ENCODE measurements at places on chromosomes 11 and 22.

DNA sequence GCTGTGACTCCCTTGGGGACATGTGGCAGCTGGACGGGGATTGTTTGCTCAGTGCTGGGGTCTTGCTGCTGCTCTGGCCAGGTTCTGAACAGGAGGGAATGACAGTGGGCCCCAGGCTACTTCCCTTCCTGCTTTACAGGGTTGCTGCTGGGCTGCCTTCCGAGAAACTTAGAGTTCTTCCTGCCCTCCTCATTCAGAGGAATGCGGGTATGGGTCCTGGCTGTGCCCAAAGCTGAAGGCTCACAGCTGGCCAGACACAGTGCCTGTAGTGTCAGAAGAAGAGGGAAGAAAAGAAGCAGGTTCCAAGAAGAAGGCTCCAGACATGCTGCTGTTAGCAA is 108.3 kb upstream of the PARVA start:
- DNase-seq = no peak

DNA sequence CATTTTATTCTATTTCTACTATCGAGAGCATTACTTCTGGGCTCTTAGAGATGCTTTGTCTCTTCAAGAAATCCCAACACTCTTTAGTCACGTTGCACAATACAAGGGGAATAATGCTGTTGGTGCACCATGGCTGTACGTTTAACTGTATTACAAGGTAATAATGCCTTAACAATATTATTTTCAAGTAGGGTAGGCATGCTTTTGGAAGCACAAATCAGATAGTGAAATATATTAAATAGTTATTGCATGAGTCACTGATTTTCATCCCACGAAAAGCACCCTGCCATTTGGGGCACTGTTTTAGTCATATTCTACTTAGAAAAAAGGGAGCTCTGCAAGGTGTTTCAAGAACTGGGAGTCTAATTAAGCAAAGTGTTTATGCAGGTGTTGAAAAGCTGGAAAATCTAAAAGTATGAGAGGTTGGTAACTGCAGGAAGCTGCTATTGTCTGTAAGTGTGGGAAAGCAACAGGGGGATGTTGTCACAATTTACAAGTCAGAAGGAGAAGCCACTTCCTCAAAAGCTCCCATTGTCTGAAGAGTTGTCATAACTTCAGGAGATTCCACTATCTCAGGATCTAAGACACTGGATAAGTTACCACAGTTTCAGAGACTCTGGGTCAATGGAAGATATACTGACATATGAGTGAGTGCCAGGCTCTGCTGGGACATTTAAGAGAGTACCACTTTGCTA is 218.2 kb downstream of the JRKL start:
- DNase-seq = no peak

DNA sequence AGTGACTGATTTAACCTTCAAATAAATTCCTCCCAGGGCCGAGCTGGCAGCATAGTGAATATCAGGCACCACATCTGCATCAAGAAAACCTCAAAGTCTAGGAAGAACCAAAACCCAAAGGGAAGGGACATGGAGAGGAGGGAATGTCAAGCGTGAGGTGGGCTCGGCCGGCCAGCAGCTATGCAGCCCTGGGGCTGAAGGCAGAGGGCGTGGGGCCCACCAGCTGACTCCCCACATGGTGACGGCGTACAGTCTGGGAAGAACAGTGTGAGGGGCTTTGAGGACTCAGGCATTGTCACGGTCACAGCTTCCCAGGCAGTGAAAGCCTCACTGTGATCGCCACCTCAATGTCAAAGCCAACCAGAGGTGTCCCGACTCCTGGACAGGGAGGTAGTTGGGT is 412.5 kb downstream of the SHANK2 start:
- no peak for DNase-seq

DNA sequence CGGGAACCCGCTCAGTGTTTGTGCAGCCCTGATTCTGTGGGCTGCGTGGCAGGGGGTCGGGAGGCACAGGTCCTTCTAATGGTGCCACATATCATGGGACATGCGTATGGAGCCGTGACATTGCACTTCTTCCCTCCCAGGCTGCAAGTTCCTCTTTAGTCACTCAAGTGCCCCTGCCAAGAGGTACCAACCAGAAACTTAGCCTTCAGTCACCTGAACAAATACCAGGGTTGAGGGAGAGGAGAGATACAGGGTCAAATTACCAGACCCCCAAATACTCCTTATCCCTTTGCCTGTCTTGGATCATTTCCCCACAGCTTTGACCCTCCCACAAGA is 209.1 kb downstream of the BUD13 start:
- DNase-seq = no peak

GRCh38 chr11:112200252-112200651 is 24.9 kb downstream of the BCO2 start:
- DNase-seq = no peak

GRCh38 chr11:30583476-30584280 is 2.5 kb downstream of the MPPED2 start:
- no peak for DNase-seq

GRCh38 chr11:102476812-102477211 is 24.2 kb upstream of the TMEM123 start:
- no peak for DNase-seq

DNA sequence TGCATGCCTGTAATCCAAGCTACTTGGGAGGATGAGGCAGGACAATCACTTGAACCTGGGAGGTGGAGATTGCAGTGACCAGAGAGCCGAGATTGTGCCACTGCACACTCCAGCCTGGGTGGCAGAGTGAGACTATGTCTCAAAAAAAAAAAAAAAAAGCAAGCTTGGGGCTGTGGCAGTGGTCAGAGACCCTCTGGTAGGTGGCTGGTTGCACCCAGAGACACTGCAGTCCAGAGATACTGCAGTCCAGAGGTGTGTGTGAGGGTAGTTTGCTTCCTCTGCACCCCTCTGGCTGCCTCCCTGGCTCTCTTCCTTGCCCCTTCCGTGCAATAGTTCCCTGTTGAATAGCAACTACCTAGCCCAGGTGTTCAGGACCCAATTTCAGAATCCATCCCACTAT is 1.7 kb upstream of the CCDC134 start:
- no peak for DNase-seq

- DNase-seq = no peak
Measured at GRCh38 chr11:78620159-78620558, 45.5 kb upstream of the NARS2 start.

DNA sequence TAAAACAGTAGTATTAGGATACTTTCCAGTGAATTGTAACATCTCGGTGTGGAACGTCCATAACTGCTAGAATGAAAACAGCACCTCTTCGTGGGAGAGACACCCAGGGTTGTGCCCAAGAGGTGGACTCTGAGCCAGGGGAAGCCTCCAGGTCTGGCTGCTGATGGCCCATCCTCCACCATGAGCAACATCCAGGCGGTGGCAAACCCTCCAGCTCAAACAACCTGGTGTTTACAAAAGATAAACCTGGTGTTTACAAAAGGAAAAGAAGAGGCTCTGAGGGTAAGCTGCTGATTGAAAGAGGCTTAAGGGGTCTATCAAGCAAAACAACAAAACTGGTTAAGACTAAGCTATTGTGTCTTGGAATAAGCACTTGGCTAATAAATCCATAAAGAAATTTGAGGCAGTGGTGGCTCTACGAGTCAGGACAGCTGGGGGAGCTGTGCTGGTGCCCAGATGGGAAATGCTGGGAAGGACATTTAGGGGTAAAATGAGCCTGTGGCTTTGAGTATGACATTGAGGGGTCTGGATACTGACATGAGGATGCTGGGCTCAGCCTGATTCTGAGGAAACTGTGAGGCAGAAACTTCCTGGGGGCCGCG is 909.0 kb downstream of the BRD1 start:
- no peak for DNase-seq

- no peak for DNase-seq
Measured at GRCh38 chr11:2461956-2462542, 17.2 kb downstream of the KCNQ1 start.

GRCh38 chr11:101030015-101030414 is 99.6 kb downstream of the PGR start:
- DNase-seq = no peak

DNA sequence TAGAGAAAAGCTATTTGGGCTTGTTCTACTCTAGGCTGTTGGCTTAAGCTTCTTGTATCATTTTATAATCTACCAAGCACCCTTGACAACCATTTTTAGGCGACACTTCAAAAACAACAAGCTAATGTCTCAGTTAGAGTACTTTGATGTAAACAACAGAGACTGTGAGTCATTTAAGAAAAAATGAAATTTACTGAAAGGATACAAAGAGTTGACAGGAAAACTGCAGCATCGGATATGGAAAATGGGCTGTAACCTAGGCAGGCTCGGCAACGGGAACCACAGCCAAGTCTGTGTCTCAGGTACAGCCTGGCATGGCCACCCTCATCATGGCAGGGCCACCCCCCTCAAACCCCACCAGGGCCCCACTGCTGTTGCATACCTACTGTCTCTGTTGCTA is 4.4 kb upstream of the RNF169 start:
- no peak for DNase-seq

DNA sequence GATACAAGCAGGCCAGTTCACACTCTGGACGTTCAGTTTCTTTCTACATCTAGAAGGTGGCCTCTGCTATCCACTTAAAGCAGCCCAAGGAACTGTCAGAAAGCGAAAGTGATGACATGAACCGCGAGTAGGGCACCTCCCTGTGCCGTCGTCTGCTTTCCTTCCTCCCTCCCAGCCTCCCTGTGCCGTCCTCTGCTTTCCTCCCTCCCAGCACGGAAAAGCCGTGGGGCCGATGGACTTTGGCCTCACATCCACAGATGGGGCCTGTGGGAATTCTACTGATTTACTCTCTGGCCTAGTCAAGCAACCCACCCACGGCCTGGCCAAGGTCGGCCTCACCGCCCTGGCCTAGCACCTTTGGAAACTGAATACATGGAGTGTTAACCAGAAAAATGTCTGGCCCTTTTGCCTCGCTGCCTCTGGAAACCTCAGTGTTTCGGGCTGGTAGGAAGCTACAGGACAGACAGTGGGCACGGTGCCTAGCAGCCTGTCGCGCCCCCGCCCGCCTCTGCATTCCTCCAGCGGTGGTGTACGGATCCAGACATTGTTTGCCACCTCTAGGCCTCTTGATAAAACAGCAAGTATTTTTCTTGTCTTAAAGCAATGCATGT is 14.2 kb downstream of the PEX26 start:
- no peak for DNase-seq

GRCh38 chr22:47787501-47788227 is 1025.2 kb downstream of the TBC1D22A start:
- no peak for DNase-seq

GRCh38 chr22:44819966-44820631 is 67.7 kb downstream of the ARHGAP8 start:
- no peak for DNase-seq

Data from stimulated activated CD8-positive, alpha-beta memory T cell treated with anti-CD3 and anti-CD28 coated beads, Interleukin-7, amount 100 ng/mL, for 1 hour (primary cell).